ENCODE measurements at places on chromosomes 11 and 22.

- no peak for DNase-seq
Measured at GRCh38 chr11:77502346-77502905, 28.5 kb upstream of the PAK1 start.

DNA sequence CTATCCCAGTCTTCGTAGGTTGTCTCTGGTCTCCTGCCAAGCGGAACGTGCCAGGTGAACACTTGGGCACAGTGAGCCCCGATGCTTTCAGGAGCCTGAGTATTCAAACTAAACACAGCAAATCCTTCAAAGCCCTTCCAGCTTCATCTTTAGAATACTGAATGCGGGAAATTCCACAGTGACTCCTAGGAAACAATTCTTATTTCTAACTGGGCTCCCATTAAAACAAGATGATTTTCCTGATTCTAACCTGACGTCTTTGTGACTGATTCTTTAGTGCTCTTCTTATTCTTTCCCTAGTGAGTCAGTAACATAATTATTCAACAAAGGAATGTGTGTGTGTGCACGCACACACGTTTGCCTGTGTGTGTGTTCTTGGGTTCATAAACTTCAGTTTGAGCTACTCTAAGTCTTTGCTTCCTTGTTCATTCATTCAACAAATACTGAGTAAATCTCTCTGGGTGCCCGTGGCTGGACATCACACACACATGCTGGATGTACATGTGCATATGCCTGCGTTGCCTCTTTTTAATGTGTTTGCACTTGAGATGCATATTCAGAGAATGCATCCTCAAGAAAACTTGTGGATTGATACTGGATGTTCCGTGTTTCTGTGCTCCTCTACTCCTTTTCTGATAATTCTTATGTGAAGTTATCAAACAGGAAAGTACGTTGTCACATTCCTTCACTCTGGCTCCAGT is 134.5 kb downstream of the WNT7B start:
- no peak for DNase-seq

- no peak for DNase-seq
Measured at GRCh38 chr11:76008474-76008873, 193.5 kb downstream of the UVRAG start.

DNA sequence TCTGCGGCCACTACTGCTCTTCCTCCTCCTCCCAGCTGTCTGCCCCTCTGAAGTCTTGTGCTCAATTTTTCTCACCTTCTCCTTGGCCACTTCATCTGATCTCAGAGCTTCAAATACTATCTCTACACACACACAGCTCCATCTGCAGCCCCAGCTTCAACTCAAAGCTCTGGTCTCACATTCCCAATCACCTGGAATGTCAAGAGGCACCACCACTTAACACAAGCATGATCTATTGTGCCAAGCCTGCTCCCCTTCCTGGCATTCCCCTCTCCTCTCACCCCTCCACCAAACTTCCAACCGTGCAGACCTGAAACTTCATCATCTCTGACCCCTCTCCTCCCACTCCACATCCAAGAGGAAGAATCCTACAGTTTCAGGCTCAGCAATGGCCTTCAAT is 17.5 kb downstream of the NRXN2 start:
- no peak for DNase-seq

DNA sequence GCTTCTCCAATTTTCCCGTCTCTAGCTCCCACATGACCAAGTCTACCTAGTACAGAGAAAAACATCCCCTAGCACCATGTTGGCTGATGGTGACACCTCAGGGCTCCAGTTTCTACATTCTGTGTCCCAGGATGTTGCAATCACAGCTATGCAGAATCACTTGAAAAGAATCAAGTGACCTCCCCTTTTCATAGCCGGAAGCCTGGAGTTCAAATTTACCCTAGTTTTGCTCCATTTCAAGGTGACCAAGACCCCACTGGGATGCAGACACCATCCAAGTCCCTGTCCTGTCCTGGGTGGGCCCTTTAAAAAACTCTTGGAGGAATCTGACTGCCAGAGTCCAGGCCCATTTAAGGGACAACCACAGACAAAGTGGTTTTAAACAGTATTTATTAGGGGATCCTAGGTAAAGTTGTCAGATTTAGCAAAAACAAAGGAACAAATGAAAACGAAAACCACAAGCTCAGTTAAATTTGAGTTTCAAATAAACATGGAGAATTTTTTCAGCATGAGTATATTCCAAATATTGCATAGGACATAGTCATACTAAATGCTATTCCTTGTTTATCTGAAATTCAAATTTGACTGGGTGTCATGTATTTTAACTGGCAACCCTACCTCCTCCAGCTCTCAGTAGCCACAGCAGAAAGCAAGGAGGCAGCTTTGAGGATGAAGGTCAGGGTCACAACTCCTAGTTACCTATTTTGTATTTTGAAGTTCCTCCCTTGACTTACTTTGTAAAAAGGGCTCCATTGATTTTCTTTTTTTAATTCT is 52.4 kb downstream of the MIAT start:
- DNase-seq: no peak

GRCh38 chr11:44833221-44833876 is 106.6 kb downstream of the TSPAN18 start:
- DNase-seq: no peak

GRCh38 chr11:104999721-105000120 is 23.2 kb downstream of the CASP5 start:
- no peak for DNase-seq

- DNase-seq: no peak
Measured at GRCh38 chr11:100359281-100359680, 327.8 kb upstream of the ARHGAP42 start.

GRCh38 chr11:5591613-5592012 is 4.8 kb upstream of the TRIM6 start:
- DNase-seq: no peak

- no peak for DNase-seq
Measured at GRCh38 chr11:88324562-88325345, 12.8 kb downstream of the CTSC start.

DNA sequence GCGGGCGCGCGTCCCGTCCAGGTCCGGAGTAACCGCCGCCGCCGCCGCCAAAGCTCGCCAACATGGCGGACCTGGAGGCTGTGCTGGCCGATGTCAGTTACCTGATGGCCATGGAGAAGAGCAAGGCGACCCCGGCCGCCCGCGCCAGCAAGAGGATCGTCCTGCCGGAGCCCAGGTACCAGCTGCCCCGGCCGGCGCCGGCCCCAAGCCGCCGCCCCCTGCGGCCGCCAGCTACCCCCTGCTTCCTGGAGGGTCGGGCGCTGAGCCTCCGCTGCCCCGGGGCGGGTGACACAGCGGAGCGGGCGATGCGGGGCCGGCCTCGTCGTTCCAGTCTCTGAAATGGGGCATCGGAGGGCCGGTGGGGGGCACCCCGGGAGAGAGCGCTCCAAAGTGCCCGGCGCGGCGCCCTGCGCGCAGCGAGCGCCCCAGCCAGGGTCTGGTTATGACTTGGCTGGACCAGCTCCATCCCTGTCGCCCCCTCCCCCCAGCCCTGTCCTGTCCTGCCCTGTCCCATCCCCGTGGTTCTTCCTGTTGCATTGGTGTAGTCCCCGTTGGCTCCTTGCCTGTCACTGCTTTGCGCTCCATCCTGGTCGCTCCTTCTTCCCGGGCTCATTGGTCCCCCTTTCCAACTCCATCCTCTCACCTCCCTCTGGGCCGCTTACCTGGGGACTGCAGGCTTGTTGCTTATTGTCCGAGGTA is 653 bp downstream of the GRK3 start:
- DNase-seq: no peak

DNA sequence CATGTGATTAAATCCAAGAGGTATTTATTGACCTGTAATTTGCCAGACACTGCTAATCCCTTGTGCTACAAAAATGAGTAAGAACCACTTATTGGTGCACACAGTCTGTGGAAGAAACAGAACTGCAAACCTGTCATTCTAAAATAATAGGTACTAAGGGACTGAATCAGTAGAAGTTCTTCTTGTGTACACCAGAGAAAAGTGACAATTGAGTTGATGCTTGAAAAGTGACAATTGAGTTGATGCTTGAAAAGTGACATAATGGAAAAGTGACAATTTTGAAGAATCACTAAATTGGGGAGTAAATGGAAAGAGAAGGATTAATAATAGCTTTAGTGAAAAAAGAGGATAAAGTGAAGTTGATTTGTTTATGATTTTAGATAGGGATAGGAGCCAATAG is 56.4 kb downstream of the DKK3 start:
- DNase-seq: no peak

- DNase-seq: no peak
Measured at GRCh38 chr11:119210050-119210449, 3.9 kb downstream of the CBL start.

DNA sequence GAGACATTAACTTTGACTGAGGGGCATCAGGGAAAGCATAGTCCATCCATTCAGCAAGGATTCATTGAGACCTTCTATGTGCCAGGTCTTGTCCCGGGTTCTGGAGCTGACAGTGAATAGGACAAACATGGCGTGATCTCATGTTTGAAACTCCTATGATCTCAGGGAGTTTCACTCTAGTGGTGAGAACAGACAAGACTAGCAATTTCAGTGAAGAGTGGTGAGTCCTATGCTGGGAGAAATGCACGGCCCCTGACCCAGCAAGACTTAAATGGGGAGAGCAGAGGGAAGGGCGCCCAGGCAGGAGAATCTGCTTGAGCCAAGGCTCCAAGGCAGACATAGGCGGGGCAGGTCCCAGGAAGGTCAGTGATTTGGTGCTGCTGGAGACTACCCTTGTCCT is 155.7 kb downstream of the CEP164 start:
- DNase-seq: no peak

DNA sequence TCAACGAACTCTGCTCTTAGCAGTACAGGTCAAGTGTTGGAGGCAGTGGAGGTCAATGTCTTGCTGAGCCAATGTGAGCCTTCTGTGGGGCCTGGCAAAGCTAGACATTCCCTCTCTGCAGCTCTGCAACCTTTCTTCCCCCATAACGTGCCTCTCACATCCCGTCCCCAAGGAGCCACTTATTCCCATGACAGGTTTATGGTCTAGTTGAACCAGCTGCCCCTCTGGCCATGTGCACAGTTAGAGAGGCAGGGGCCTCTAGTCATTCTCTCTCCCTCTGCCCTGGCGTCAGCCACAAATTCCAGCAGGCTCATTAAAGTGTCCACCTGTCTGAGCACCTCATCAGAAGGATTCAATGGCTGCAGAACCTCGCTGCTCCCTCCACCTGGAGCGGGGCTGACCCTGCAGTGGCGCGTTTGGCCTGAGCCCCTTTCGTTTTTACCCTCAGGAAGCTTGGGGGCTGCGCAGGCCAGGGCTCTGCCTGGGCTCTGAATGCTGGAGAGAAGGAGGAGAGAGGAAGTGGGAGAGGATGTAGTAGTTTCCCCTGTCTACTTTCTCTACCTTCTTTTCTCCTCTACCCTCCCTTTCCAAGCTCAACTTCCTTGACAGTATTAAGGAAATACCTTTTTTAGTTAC is 302.1 kb upstream of the B3GAT1 start:
- DNase-seq: no peak

DNA sequence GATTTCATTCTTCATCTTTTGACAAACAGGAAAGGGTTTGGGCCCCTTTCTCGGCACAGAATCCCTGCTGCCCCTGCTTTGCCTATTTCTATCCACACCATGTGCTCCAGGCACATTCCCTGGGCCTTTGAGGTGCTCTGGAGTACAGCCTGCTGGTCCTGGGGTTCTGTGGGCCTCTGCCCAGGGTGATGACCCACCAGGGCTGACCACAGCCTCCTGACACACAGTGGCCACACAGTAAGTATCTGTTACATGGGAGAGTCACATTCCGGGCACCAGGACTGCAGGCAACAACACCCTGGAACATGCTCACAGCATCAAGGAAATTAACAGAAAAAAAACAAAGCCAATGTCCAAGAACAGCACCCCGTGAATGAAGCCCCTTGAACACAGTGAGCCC is 39.1 kb downstream of the SCUBE2 start:
- no peak for DNase-seq

GRCh38 chr11:16543642-16544041 is 187.3 kb upstream of the SOX6 start:
- no peak for DNase-seq

DNA sequence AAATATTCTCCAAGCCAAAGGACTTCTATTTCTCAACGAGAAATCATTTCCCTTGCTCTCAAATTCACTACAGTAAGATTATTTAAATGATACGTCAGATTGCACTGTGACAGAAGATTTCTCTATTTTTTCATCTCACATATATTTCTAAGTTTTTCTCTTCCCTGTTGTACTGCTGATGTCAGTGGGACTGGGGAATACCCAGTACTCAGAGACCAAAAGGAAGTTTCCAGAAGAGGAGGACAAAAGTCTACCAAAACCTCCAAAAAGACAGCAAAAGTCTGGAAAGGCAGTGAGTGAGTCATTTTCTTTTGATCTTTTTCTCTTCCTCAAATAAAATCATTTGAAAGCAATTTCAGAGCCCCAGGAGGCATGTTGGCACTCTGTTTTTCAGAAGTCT is 149.8 kb upstream of the PITPNB start:
- DNase-seq: no peak

DNA sequence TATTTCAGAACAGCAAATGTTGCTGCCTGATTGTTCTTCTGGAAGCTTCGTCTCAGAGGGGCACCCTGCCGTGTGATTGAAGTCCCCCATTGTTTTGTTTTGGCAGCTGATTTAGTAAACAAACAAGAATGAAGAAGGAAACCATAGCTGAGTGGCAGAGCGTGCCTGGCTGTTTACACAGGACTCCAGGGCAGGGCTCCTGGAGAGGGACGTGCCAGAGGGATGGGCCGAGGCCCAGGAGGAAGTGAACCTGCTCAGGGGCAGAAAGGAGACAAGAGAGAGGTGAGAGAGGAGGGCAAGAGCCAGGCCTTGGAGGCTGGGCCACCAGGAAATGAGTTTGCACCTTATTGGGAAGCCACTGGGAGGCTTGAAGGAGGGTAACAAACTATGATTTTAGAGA is 85.5 kb upstream of the B3GAT1 start:
- DNase-seq: no peak

DNA sequence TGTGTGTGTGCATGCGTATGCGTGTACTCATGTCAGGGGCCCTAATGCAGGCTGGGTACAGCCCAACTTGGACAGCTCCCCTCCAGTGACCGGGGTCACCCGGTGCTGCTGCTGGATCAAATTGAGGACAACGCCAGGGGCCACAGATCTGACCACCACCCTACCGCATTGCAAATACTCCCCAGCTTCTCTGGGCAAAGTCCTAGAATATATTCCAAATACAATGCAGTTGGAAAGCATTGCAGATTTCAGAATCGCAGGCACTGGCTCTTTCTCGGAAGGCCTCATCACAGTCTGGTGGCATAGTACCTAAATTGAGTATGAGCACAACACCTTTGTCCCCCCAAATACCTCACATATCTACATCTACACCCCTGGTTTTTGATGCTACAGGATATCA is 43.2 kb downstream of the MYO7A start:
- DNase-seq: no peak

DNA sequence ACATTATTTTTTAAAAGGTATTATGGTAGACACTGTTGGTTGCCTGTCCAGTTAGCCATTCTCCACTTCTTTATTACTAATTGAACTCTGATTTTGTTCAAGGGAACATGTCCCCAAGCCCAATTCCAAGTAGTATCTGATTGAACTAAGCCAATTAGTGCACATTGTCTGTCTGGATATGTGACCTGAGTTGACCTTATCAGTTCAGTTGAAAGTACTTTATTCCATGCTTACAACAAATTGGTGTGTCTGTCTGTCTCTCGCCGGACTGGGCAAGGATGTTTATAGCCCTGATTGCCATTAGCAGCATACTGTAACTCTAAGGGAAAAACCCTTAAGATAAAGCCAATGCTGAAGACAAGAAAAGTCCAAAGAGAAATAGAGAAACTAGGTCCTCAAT is 85.6 kb downstream of the INTS4 start:
- DNase-seq: no peak

- no peak for DNase-seq
Measured at GRCh38 chr11:72759468-72759985, 7.3 kb upstream of the ARAP1 start.
